ENCODE measurements at places on chromosomes 2 and 18. TPM values are rescaled to one million over a fixed set of nuclear protein-coding genes. Genes with fewer than 3 reads are reported as not detected.
A peak's percentile ranks its signal among the peaks of the same experiment; 100 is the strongest.

Gene TMEM198
- 5.2 TPM for total RNA-seq

DNA sequence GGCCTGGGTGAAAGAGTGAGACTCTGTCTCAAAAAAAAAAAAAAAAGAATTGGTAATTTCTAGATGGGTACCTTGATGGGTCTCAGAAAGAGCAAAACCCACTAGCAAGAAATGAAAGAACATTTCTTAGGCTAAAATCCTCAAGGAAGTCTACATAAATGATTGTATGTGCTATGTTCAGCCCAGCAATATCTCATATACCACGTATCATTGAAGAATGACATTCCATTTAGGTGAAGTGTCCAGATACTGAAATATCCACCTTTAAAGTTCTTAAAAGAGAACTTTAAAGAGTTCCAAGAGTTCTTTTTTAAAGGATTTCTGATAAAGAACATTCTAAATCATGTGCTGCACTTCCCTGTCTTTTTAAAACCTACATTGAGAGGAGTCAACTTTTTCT is 19.2 kb downstream of the NRP2 start:
- no peak for DNase-seq

DNA sequence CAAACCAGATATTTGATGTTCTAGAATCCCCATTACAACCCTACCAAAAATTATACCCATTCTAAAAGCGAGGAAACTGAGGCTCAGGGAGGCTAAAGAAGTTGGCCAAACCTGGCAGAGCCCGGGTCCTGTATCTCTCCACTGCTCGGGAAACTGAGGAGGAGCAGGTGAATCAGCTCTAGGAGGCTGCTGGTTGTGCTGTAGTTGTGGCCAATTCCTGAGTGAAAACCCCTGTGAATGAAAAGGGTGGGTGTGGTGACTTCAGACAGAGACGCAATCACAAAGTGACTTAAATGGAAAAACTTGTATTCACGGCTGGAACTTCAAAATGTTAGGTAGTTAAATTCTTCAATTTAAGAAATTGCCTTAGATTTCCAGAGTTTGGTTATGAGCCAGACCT is 105.7 kb upstream of the SEC11C start:
- no peak for DNase-seq

DNA sequence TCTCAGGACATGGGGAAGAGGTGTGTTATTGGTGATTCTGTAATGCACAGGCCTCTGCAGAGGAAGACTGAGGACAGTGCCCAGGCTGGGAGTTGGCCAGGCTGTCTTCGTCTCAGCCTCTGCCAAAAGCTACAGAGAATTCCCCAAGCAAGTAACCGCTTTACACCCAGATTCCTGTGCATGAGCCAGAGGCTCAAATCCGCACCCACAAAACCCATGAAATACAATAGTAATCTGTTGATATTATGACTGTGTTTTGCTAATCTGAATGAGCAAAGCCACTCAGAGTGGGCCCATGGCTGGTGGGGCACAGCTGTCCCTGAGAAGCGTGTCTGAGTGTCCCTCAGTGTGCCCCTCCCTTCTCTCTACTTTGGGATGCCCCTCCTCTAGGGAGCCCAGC is 149.5 kb upstream of the PXDN start:
- no peak for DNase-seq

DNA sequence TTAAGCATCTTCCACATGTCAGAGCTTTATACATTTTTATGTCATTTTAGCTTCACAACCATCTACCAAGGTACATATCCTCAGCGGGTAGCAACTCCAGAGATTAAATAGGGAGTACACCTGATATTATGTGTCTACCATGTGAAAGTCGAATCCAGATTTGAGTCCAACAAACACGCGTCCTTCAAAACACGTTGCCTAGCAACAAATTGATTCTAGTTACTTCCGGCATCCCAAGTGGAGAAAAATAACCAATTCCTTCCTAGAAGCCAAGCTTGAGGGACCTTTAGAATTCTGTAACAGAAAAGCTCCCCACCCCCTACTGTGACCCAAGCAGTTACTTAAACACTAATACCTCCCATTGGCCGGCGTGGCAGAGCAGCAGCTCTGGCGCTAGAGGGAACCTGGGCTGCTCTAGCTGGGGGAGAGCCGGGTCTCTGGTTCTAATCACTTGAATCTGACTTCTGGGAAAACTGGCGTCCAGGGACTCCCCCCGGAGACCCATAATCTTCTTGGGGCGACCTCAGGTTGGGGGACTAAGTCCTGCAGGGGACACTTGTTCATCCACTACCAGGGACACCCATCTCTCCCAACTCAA is at the start of gene ERICH2:
Gene ERICH2, plus strand, starts transcription at position 371 of the 598 bp plus-strand sequence. CDS start 304 bp downstream, outside the sequence.
- peak; percentile 6 for DNase-seq

Data from CD8-positive, alpha-beta memory T cell (primary cell).